ENCODE measurements at places on chromosomes 1 and 21.

DNA sequence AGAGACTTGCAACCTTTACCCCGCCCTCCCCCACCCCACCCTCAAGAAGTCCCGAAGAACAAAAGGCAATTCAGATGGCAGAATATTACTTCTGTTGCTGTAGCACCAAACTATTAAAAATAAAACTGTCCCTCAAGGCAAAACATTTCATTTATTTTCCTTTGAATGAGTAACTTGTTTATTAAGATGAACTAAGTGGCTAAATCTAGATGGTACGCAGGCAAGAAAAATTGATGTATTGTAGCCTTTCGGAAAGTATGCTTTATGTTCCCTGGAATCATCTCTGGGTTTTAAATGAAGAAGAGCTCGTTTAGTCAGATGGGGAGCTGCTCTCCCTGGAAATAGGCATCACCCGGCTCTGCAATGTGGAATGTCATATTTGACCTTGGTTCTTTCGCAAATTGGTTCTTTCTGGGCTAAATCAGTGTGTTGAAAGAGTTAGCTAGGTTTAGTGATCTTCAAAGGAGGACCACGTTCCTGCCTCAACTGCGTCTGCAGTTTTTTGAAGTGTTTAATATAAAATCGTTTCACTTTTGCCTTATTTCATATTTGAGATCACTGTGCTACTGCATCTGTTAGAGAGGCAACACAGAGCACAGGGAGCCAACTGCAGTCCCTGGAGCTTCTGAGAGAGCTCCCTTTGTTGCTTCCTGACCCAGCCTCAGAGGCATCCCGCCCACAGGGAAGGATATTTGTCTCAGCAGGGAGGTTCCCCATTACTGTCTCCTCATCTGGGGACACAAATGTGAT, 61.8 kb downstream of the KIF26B start:
- H3K4me1 ChIP-seq: no peaks in the 10 kb centered on the region
- peaks cover 30% of the 10 kb centered on the region for H3K27me3 ChIP-seq
- H3K4me3 ChIP-seq: no peak overlapping the region
- H3K27ac ChIP-seq: no peak overlapping the region
- no peaks in the 10 kb centered on the region for H3K36me3 ChIP-seq

DNA sequence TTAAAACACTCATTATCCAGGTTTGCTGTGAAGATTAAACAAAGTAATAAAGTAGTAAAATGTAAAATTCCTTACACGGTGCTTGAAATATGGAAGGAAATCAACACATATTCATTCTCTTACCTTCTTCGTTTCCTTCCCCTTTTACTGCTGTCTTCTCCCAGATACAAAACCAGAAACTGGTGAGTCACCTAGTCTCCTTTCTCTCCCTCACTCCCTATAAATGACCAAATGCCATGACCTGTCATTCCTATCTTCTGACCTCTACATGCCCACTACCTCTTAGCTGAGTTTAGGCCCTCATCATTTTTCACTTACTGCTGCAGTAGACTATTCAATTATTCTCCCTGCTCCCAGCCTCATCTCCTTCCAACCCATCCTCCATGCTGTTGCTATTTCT, 4.3 kb upstream of the NR1I3 start:
- no peak overlapping the region for H3K27ac ChIP-seq
- no peak for DNase-seq
- H3K4me3 ChIP-seq: no peak overlapping the region
- H3K27me3 ChIP-seq: no peaks in the 10 kb centered on the region
- H3K36me3 ChIP-seq: no peaks in the 10 kb centered on the region

GRCh38 chr1:181918880-181919525, 142.5 kb downstream of the ZNF648 start:
- H3K27me3 ChIP-seq: peaks cover 31% of the 10 kb centered on the region
- no peak overlapping the region for H3K27ac ChIP-seq
- no peak for DNase-seq
- H3K4me1 ChIP-seq: no peaks in the 10 kb centered on the region
- H3K36me3 ChIP-seq: no peaks in the 10 kb centered on the region
- no peak overlapping the region for H3K4me3 ChIP-seq

GRCh38 chr1:226547754-226548191, 791 bp upstream of the STUM start:
- no peaks in the 10 kb centered on the region for H3K36me3 ChIP-seq
- peak overlapping the region; percentile 55 for H3K27ac ChIP-seq
- H3K27me3 ChIP-seq: peaks cover 22% of the 10 kb centered on the region

DNA sequence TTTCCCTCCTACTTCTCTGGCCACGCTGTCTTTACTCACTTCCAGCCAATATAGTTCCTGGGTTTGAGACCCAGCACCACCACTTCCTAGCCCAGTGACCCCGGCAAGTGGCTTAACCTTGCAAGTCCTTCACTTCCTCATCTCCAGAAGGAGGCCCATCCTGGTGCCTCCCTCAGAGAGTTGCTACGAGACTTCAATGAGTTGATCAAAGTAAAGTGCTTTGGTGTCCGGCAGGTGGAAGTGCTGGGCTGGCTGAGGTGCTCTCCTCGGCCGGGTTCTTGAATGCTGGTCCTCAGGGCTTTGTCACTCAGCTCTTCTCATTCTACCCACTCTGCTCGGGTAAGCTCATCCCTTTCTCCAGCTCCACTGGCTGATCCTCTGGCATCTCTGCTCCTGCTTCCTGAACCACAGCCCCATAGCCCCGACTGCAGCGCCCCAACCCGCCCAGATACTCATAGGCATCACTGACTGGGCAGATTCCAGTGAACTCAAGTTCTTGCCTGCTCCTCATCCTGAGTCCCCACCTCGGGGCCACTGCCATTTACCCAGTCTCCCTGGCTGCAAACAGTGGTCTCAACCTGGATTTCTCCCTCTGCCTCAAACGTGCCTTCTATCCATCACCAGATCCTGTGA, 75.8 kb upstream of the WNT4 start:
- H3K27me3 ChIP-seq: peaks cover 86% of the 10 kb centered on the region
- no peaks in the 10 kb centered on the region for H3K4me1 ChIP-seq
- H3K27ac ChIP-seq: no peak overlapping the region
- H3K4me3 ChIP-seq: no peak overlapping the region
- no peak for DNase-seq
- no peaks in the 10 kb centered on the region for H3K36me3 ChIP-seq

DNA sequence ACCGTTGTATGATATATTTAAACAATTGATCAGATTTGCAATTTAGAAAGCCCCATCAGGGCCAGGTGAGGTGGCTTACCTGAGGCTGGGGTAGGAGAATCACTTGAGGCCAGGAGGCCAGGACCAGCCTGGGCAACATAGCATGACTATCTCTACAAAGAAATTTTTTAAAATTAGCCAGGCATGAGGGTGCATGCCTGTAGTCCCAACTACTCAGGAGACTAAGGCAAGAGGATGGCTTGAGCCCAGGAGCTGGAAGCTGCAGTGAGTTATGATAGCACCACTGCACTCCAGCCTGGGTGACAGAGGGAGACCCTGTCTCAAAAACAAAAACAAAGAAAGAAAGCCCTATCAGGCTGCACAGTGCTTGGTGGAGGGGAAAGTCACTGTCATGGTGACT, 159.9 kb upstream of the RAB4A start:
- H3K36me3 ChIP-seq: no peaks in the 10 kb centered on the region
- peaks cover 16% of the 10 kb centered on the region for H3K4me1 ChIP-seq
- no peak overlapping the region for H3K4me3 ChIP-seq
- no peak for DNase-seq
